ENCODE measurements at places on chromosomes 1 and 21. TPM values are rescaled to one million over a fixed set of nuclear protein-coding genes. Genes with fewer than 3 reads are reported as not detected.

Gene C1orf115
- total RNA-seq, result 0.11 TPM

Gene OR2G6
- not detected for total RNA-seq

Gene TNFRSF18
- total RNA-seq, result 231 TPM

Gene IVL
- total RNA-seq, result not detected

Gene BEST4
- 0.91 TPM for total RNA-seq

Gene MMEL1
- total RNA-seq, result 0.73 TPM

Gene FCRL5
- not detected for total RNA-seq

Gene AGL
- total RNA-seq, result 13.2 TPM

Gene PAQR6
- total RNA-seq, result 7.1 TPM

Gene DHRS3
- 95.2 TPM for total RNA-seq

Gene SSX2IP
- 13.0 TPM for total RNA-seq

Gene KRTAP20-2
- not detected for total RNA-seq

Gene METTL25B
- 45.2 TPM for total RNA-seq

Gene RAB3B
- total RNA-seq, result 0.07 TPM

Gene LCE6A
- not detected for total RNA-seq

Gene ASTN1
- not detected for total RNA-seq

Gene SLC45A3
- total RNA-seq, result 1.5 TPM

- no peak for DNase-seq
Measured at GRCh38 chr1:2473198-2473597, 2.9 kb upstream of the PLCH2 start.

GRCh38 chr21:35770101-35770945 lies 290.0 kb downstream of the SETD4 start:
- DNase-seq, result no peak

DNA sequence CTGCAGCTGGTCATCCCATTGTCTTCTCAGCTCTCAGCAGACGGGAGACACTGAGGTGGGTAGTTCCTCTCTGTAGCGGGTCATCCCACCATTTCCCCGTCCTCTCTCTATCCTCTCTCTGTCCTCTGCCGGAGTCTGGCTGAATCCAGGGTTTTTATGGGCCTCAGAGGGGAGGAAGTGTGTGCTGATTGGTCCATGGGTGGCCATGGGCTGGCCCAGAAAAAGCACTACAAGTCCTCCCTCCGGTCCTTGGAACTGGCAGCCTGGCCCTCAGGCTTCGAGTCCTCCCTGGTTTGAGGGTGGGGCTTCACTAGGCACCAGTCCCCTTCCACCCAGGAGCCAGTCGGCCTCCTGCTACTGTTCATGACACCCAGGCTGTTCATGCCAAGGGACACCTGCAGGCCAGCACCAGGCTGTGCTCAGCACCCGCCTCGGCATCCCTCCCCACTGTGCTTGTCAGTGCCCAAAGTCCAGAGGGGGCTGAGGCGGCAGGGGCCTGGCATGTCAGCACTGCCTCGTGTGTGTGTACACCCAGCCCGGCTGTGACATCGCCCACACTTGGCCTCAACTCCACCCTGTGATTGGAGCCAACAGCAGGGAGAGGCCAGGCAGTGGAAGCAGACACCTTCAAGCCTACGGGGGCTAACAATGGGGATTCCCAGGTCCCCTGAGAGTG lies 23.0 kb upstream of the LRRC8C start:
- peak; percentile 63 for DNase-seq

DNA sequence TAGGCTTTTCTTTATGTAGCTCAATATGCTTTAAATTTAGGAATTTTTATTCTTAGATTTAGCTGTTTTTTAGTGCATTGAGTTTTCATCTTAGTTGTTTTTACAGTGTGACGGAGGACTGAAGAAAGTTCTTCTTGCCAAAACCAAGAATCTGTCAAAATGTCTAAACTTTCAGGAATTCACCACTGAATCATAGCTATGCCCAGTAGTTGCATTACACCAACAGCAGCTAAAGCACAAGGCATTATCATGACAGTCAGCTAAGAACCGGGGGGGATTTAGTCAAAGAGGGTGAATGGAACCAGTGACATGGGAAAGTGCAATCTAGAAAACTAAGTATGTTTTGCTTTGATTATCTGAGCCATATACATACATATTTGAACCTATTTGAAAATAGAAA lies 6.5 kb upstream of the C1orf146 start:
- DNase-seq, result no peak

GRCh38 chr1:46797696-46798470 lies 963 bp upstream of the CYP4B1 start:
- DNase-seq, result no peak

DNA sequence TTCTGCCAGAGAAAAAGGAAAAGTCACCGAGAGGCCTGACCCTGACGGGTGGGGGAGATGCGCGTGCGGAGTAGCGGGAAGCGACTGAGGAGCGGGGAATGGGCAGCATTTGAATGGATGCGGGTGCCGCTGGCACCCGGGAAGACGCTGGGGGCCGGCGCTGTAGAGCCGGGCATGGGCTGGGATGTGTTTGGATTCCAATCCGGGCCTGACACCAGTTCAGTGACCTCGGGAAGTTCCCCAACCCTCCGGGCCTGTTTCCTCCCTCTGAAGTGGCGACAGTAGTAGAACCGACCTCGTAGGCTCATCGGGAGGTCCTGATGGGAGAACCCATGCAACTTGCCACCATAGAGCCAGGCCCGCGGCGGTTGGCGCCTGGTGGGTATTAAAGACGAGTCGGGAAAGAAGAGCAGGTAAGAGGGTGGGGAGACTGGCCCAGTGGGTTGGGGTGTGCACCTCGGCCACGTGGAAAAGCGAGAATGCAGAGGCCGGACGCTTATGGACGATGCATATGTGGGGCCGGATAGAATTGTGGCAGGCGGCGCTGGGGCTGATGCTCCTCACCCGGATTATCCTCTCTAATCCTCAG lies 642 bp upstream of the SLC16A1 start:
- peak; percentile 42 for DNase-seq

GRCh38 chr1:107187399-107187798 lies 46.6 kb downstream of the NTNG1 start:
- DNase-seq, result no peak

- DNase-seq, result no peak
Measured at GRCh38 chr1:92949937-92950817, 11.1 kb downstream of the DIPK1A start.

- no peak for DNase-seq
Measured at GRCh38 chr1:80994038-80994437, 806.7 kb upstream of the ADGRL2 start.

- DNase-seq, result no peak
Measured at GRCh38 chr1:200038325-200038980, 10.9 kb downstream of the NR5A2 start.

- DNase-seq, result peak; percentile 49
Measured at GRCh38 chr1:244599937-244600350, 53.0 kb upstream of the DESI2 start.

DNA sequence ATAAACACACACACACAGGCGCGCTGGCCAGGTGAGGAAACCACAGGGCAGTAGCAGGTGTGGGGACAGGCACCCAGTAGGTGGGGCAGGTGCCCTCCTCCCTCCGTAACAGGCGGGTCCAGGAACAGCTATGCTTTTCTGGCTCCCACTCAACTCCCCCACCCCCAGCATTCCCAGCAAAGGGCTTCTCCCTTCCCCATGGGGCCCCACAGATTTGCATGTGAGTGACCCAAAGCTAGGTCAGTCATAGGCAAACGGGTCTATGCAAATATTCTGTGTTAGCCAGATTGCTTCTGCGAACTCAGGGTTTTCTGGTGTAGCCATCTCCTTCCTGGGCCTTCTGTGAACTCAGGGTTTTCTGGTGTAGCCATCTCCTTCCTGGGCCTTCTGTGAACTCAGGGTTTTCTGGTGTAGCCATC lies 114.2 kb downstream of the SIK1 start:
- DNase-seq, result no peak

GRCh38 chr1:60813071-60813470 lies 269.3 kb upstream of the NFIA start:
- DNase-seq, result no peak

- DNase-seq, result no peak
Measured at GRCh38 chr1:37484325-37485051, 10.1 kb downstream of the ZC3H12A start.

GRCh38 chr1:19423130-19423529 lies 62.2 kb downstream of the CAPZB start:
- DNase-seq, result no peak

- DNase-seq, result no peak
Measured at GRCh38 chr1:63103682-63104081, 218.7 kb upstream of the FOXD3 start.

DNA sequence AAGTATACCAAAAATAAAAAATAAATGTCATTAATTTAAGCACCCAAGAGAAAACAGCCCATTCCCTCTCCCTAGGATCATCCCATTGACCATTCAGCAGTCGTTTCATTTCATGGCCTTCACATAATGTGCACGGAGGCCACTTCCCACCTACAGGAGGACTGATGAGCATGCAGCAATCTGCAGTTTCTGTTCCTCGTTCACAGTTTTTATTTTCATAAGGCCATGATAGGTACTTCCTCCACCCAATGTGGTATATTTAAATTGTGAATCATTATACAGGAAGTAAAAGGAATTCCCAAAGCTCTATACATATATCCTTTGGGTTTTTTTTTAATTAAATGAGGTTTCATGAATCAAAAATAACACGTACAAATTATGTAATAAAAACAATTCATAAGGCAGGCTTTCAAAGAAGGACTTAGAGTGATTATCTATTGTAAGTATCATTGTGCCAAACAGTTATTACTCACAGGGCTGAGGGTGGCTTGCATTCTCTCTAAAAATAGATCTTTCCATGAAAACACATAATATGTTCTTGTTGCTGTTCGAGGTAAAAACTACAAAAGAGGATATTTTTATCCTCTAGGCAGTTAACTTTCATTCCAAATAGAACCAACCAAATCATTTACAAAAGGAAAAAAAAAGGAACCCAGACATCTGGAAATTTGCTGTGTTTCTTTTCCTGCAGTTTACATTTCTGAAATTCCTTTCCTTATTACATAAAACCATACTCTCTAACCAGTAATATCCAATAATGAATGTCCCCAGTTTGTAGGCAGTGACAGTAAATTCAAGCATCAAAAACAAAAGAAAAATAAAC lies 27.5 kb upstream of the SLC44A3 start:
- no peak for DNase-seq

- DNase-seq, result no peak
Measured at GRCh38 chr1:40553017-40553416, 21.6 kb downstream of the ZNF684 start.

GRCh38 chr21:35026153-35026500 lies 23.0 kb downstream of the RUNX1 start:
- DNase-seq, result no peak

- no peak for DNase-seq
Measured at GRCh38 chr1:203669739-203670138, 43.1 kb downstream of the ATP2B4 start.

DNA sequence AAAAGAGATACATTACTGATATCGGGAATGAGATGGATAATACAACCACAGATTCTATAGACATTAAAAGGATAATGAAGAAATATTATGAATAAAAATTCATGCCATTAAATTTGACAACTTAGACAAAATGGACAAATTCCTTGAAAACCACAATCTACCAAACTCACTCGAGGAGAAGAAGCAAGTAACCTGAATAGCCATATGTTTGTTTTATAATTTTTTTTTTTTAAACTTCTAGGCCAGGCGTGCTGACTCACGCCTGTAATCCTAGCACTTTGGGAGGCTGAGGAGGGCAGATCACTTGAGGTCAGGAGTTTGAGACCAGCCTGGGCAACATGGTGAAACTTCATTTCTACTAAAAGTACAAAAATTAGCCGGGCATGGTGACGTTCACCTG lies 327.9 kb downstream of the VAV3 start:
- DNase-seq, result no peak

- no peak for DNase-seq
Measured at GRCh38 chr1:98325646-98326440, 335.7 kb upstream of the SNX7 start.

- DNase-seq, result no peak
Measured at GRCh38 chr1:1345860-1346500, 3.2 kb downstream of the DVL1 start.

GRCh38 chr21:15549671-15550070 lies 180.1 kb upstream of the USP25 start:
- no peak for DNase-seq

DNA sequence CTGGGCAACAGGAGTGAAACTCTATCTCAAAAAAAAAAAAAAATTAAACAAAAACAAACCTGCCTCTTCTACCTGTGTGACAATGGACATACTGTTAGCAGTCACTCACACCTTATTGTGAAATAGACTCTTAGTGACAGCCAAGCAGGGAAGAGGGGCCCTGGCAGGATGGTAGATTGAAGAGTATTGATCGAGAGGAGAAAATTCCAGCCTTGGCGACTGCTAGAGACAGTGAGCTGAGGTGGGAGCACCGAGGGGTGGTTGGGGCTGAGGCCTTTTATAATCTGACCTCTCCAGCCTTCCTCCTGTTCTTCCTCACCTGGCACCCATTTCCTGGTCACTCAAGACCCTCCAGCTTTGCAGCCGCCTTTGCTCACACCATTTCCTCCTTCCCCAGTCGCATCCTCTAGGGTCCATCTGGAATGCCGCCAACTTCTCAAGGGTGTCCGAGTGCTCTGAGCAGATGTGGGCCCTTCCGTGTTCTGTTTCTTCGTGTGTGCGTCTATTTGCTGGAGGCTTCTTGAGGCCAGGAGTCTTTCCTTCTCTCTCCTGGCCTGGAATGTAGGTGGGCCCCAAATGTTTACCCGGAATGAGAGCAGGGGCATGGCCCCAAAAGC lies 196.9 kb upstream of the TMEM51 start:
- DNase-seq, result no peak

GRCh38 chr1:46137916-46138315 lies 5.5 kb upstream of the PIK3R3 start:
- DNase-seq, result no peak

- DNase-seq, result no peak
Measured at GRCh38 chr1:220386494-220387195, 114.4 kb upstream of the RAB3GAP2 start.

All from activated T-helper 2 cell treated with anti-CD3 and anti-CD28 coated beads, Interferon-gamma antibody, Interleukin-2, Interleukin-4, amounts not matched to agents 10 μg/mL and 5 μg/mL and 100 μg/mL, durations not matched to agents 14 hours and 24 hours and 36 hours (primary cell).